Large intestine (tissue), 12 donors: ENCODE measurements at places on chromosomes 6 and 20. TPM values are rescaled to one million over a fixed set of nuclear protein-coding genes. Genes with fewer than 3 reads are reported as not detected.
A peak's percentile ranks its signal among the peaks of the same experiment; 100 is the strongest.

DNA sequence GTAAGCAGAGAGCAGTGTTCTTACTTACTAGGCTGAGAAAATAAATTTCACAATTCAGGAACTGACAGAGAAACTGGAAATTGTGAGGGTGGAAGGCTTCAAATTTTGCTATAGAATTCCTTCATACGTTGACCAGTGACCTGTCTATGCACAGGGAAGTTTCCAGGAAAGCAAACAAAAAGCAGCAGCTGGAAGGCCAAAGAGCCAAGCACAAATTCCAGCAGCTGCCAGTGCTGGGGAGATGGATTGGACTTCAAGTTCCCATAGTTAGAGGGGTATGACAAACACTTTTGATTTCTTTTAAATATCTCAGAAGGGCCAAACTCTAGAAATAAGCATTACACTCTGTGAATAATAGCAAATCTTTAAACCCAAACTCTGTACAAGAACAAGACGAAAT, 299.1 kb upstream of the KCNQ5 start:
- no peak for DNase-seq

The RSPH3 gene
- 11.8 TPM for polyA plus RNA-seq

DNA sequence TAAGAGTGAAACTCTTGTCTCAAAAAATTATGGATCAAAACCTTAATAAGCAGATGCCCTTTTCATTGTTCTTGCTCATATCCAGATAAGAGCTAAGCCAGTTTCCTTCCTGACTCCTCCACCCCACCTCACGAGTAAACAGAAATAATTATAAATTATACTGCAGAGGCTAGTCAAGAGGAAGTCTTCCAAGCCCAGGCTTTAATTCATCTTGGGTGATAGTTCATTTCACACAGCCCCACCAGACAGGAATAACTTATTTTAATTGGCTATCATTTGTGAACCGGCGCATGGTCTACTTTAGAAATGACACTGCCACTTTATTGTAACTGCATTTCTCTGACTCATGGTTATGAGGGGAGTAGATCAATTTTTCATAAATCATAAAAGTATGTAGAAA, 102.0 kb downstream of the BTBD3 start:
- no peak for DNase-seq

- no peak for DNase-seq
Measured at GRCh38 chr6:73074175-73074574, 151.1 kb downstream of the KHDC1L start.

The OPRM1 gene
- polyA plus RNA-seq = 0.67 TPM

The MMP24 gene
- polyA plus RNA-seq = 3.9 TPM

GRCh38 chr20:53439046-53439445, 154.6 kb downstream of the ZNF217 start:
- DNase-seq = no peak

DNA sequence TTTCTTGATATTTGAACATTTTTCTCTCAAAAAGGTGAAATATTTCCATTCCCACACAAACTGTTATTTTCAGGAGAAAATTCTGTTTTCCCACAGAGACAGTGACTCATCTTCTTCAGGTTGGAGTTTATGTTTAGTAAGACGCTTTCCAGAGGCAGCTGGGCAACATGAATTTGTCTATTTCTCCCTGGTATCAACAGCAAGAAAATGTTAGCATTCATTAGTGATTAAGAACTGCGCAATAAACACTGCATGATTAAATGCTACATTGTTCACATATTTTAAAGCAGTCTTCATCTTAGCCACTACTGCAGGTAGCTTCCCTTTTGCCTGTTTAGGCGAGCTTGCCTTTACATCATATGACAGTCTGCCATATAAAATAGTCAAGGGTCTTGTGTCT, 295.7 kb downstream of the C6orf118 start:
- no peak for DNase-seq

The RHAG gene
- 1.3 TPM for polyA plus RNA-seq

- no peak for DNase-seq
Measured at GRCh38 chr6:133632206-133632605, 256.7 kb upstream of the TCF21 start.

The TSBP1 gene
- polyA plus RNA-seq = not detected

The TMEM217 gene
- polyA plus RNA-seq = 1.5 TPM

DNA sequence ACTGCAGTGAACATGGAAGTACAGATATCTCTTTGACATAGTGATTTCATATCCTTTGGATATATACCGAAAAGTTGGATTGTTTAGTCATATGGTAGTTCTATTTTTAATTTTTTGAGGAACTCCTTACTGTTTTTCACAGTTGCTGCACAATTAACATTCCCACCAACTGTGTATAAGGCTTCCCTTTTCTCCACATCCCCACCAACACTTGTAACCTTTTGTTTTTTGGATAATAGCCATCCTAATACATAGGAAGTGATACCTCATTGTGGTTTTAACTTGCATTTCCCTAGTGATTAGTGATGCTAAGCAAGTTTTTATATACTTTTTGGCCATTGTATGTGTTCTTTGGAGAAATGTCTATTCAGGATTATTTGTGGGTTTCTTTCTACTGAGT, 45.1 kb upstream of the TENT5A start:
- no peak for DNase-seq

The C4A gene
- polyA plus RNA-seq = 92.9 TPM

The ABHD12 gene
- 45.8 TPM for polyA plus RNA-seq

- DNase-seq = no peak
Measured at GRCh38 chr20:4635342-4635741, 86.4 kb upstream of the PRND start.

The RAB32 gene
- polyA plus RNA-seq = 31.5 TPM

The KCNK16 gene
- 8.1 TPM for polyA plus RNA-seq

The NSFL1C gene
- polyA plus RNA-seq = 73.3 TPM

DNA sequence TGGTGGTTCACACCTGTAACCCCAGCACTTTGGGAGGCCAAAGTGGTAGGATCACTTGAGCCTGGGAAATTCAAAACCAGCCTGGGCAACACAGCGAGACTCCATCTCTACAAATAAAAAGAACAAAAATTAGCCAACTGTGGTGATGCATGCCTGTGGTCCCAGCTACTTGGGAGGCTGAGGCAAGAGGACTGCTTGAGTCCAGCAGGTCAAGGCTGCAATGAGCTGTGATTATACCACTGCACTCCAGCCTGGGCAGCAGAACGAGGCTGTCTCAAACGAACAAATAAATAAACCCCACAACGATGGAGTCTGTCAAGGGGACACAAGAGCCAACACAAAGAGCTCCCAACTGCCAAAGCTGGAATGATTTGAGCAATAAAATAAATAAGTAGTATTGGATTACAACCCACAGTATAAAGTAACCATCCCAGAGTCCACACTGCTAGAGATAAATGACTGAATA, 13.5 kb downstream of the ZMYND8 start:
- no peak for DNase-seq

The GNAS-AS1 gene
- 0.40 TPM for polyA plus RNA-seq

DNA sequence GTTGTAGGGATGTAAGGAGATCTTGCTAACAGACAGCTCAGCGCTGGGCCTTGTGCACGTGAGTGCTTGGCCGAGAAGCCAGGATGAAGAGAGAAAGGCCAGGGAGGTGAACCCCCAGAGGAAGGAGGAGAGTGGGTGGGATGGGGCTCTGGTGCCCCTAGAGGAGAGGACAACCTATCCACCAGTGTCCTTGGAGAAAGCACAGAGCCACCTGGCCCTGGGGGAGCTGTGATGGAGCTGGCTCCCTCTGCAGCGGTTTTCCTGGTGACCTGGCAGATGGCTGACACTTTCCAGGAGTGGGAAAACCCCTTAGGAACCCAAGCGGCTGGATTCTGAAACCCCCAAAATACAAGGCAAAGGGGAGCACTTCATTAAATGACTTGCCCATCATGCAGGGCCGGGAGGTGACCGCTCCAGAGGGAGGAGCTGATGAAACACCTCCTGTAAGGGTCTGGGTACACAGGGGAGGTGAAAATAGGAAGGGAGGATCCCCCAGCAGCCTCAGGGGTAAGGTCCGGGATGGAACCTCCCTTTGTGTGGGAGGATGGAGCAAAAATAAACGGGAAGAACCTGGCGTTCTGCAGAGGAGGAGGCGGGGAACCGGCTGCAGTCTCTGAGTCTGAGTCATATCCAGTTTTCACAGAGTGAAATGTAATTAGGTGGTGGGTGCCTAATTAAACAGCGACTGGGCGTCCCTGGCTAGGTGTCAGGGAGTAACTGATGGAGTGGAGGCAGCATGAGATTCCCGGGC, 80.4 kb downstream of the SULF2 start:
- no peak for DNase-seq

The TAGAP gene
- 2.3 TPM for polyA plus RNA-seq

DNA sequence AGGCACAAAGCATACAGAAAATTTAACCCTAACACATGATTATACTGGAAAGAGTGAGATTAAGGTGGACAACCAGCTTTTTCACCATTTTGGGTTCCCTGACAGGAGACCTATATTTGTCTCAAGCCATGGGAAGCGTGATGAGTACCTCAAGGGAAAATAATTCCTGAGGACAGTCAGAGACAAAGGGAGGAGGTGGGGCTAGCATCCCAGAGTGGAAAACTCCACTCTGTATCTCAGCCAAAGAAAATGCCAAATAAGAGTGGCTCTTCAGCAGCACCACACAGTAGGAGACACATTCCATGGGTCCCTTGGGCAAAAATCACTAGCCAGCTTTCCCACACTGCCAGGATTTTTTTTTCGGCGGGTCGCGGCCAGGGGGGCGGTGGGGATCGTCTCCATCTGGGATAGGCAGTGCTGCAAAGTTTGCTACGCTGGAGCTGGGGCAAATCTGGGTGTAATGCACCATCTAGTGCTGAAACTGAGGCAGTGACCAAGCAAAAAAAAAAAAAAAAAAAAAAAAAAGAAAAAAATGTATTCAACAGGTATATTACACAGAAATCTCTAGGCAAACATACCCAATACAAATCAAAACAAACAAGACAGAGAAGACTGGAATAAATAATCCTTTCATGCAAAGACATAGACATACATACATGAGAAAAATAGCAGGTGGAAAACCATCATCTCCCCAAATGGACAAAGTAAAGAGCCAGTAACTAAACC, 77.3 kb upstream of the SLC35F1 start:
- DNase-seq = no peak

The NKX2-4 gene
- not detected for polyA plus RNA-seq

DNA sequence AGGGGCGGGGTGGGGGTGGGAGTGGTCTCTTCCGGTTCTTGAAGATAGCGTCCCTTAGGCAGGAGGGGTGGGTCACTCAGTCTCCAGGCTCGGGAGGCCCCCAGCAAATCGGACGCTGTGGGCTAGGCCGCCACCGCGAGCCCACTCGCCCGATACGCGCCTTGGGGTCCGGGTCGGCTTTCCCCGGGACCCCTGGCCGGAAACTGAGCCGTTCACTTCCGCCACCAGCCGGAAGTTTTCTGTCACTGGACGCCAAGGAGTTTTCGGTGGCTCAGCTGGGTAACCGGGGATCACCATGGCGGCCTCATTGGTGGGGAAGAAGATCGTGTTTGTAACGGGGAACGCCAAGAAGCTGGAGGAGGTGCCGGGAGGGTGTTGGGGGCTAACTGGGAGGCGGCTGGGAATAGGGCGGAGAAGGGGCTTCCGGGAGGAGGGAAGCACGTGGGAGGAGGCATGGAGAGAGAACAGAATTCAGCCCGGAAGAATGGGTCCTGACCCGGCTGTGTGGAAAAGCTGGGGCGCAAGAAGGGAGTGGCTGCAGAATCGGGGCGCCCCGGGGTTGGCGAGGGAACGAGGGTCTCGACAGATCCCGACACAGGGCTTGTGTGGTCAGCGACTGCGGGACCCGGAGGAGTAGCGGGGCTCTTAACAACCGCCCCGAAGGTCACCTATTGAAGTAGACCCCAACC, at the start of gene ITPA:
Gene ITPA, plus strand, starts transcription at position 242 of the 689 bp plus-strand sequence. Its CDS starts 54 bp downstream, at position 296.
- DNase-seq = no peak

- no peak for DNase-seq
Measured at GRCh38 chr6:84707171-84707570, 57.2 kb downstream of the TBX18 start.

GRCh38 chr6:38034274-38034914, 214.9 kb downstream of the ZFAND3 start:
- peak; percentile 3 for DNase-seq

DNA sequence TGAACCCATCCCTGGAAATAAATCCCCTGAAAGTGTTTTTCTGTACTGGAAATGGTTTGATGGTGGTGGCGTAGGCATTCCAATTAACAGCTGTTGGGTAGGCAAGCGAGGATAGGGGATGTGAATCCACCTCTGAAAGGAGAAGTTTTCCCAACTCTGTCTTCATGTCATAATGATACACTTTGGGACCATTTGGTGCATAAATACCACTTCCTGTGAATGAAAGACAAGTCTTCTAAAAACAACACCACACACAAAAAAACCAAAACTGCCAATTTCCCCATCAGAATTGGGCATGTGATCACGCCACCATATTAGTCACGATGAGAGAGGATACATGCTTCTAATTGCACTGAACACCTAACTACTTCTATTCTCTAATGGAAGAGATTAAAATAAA, 6.4 kb downstream of the VNN2 start:
- no peak for DNase-seq

GRCh38 chr6:40936818-40937251, 102.2 kb downstream of the UNC5CL start:
- DNase-seq = no peak

DNA sequence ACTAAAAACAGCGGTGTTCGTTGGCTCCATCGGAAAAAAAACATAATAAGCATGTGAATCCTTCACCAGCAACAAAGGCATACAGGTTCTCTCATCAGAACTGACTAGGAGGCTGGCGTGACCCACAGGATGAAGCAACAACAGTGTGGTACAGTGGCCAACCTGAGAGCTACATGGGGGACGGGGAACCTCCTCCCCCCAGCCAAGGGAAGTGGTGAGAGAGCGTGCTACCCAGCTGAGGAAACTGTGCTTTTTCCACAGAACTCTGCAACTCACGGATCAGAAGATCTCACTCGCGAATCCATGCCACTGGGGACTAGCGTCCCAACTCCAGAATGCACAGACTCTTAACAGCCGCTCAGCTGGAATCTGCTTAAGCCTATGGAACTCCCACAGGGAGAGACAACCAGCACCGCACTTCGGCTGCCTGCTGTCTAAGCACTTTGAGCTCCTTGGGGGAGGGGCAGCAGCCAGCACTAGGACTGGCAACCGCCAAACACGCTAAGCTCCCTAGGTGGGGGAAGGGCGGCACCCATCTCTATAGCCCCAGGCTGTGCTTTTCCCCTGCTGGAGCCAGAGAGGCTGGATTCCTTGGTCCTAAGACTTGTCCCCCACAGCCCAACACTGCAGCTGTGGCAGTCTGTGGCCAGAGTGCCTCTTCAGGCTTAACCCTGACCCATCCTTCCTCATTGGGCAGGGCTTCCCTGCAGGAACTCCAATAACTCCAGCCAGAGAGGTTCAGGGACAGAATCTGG, 538.3 kb upstream of the BTBD3 start:
- DNase-seq = peak; percentile 51
